ENCODE measurements at places on chromosomes 7 and 10.

DNA sequence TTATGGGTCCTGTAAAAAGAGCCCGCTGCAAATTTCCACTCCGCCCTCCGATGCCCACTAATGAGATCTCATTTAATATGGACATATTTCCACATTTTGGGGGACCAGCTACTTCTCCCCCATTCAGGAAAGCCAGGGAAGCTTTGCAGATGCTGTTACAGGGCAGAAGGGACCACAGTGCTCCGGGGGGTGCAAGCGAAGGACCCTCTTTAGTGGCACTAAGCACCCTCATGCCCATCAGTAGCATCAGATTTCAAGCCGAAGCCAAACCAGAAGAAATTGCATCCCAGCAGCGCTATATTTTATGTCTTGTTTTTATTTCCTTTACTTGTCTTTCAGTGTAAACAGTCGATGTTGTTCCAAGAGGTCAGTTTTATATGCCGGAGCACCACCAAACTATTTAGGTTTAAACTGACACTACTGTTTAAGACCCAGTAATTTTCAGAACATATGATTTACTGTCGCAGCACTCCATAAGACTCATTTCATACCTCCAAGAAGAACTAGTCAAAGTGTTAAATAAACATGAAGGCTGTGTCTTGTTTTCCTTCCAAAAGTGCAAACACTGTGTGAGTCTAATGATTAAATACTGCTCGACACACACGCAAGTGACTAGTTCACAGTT is 122.2 kb upstream of the MGMT start:
- DNase-seq, result no peak

- DNase-seq, result no peak
Observed at GRCh38 chr10:11403116-11403515, 208.3 kb downstream of the USP6NL start.

- DNase-seq, result no peak
Observed at GRCh38 chr7:99219985-99220384, 12.1 kb upstream of the KPNA7 start.

DNA sequence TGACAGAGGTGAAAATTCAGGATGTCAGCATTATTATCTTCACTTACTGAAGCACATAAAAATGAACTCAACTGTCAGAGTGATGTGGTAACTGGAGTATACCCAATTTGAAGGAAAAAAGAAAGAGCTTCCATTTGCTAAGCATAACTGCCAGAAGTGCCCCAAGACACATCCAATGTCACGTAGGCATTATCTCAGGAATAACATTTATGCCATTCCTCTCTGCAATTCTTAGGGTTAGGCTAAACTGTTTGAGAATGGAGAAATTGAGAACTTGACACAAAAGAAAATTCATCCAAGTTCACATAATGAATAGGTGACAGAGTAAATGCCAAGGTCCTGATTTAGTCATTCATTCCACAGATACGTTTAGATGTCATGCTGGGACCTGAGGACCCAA is 148.6 kb downstream of the GRM3 start:
- no peak for DNase-seq

GRCh38 chr7:2771274-2771731 is 72.8 kb downstream of the GNA12 start:
- DNase-seq, result no peak

DNA sequence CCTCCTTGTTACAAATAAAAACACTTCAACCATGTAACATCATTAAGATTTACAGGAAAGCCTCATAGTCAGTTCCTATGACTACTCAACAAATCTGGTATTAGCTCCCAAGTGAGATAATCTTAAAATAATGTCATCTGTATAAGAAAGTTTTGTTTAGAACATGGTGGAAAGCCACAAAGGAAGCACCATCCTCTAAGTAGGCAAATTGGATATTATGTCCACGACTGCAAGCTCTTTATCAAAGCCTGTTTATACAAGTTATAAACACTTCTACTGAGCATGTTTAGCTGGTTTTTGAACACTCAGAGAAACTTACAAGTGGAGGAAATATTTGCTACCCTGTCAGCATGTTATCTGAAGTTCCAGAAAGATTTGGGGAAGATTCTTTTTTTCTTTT is 349.8 kb downstream of the ARL4A start:
- no peak for DNase-seq

GRCh38 chr7:636396-636795 is 90.1 kb upstream of the DNAAF5 start:
- no peak for DNase-seq

DNA sequence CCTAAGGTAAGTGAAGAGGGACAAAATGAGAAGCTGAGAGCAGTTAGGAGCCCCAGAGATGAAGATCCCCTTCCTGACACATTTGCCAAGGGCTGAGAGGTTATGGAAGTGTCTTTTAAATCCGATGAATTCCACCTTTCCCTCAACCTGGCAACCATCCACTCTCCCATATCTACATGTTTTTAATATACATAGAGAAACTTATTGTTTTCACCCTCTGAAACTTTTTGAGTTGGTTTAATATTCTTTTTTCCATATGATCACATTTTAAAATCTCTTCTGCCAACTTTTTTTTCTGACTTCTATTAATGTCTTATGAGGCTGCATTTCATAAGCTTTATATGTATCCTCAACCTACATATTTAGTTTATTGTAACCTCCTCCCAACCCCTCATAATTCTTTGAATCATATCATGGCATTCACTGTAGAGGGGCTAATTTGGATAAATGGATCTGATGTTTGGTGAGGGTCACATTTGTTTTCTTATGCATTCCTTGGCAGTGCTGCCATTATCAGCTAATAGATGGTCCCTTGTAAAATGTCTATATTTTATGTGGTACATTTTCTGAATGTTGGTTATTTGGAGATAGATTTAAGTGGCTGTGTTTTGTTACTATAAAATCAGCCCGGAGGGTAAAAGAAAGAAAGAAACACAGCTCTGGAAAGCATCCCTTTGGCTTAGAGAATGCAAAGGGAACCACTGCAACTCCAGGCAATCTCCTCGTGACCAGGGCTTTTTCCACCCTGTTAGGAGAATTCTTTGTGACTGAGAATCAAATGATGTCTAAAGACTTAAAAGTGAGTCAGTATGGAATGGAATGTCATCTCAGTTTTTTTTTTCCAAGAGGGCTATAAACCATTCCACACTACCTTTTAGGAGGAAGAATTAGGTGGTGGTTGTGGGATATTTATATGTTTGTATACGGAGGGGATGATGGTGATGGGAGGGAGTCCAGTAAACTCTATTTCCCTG is 334.4 kb downstream of the SUGCT start:
- DNase-seq, result peak; percentile 48

DNA sequence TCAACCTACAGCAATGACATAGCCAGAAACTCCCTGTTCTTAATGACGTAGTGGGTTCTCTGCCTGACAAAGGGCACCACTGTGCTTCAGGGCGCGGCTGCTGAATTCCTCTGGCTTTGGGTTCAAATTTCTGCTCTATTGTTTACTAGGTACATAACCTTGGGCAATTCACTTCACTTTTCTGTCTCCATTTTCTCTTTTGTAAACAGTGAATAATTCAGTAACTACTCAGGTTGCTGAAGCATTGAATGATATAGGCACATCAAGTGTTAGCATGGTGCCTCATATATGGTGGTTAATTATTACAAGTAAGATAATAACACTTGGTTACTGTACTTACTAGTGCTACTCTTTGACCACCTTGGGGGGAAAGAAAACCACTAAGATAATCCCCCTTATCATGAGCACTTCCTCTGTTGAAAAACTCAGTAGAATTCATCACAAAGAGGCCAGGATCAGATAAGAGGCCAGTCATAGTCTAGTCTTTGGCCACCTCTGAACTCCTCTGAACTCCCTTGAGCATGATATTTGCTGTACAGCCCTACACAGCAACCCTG is 92.0 kb upstream of the AHR start:
- no peak for DNase-seq

DNA sequence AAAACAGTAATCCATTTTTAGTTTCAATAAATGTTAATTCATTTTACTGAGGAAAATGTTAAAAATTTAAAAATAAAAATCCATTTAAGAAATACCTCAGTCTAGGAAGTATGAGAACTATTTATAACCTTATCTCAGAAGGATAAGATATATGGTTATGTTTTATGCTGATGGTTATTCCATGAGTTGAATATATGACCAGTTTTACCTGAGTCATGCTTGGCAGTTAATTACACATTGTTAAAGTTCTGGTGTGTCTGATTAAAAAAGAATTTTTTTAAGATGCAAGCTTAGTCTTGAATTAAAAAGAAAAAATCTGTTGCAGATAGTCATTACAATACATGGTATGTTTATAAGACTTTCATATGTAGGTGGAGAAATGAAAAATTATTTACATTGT is 191.7 kb downstream of the ARL4A start:
- no peak for DNase-seq

- DNase-seq, result no peak
Observed at GRCh38 chr7:151461096-151461941, 21.4 kb upstream of the CRYGN start.

GRCh38 chr7:92720604-92721350 is 115.6 kb downstream of the CDK6 start:
- no peak for DNase-seq

- DNase-seq, result no peak
Observed at GRCh38 chr10:64086083-64086767, 565.0 kb downstream of the REEP3 start.

GRCh38 chr10:65611592-65611991 is 1314.2 kb upstream of the LRRTM3 start:
- no peak for DNase-seq

- DNase-seq, result peak; percentile 46
Observed at GRCh38 chr7:7157887-7158271, 24.5 kb upstream of the C1GALT1 start.

DNA sequence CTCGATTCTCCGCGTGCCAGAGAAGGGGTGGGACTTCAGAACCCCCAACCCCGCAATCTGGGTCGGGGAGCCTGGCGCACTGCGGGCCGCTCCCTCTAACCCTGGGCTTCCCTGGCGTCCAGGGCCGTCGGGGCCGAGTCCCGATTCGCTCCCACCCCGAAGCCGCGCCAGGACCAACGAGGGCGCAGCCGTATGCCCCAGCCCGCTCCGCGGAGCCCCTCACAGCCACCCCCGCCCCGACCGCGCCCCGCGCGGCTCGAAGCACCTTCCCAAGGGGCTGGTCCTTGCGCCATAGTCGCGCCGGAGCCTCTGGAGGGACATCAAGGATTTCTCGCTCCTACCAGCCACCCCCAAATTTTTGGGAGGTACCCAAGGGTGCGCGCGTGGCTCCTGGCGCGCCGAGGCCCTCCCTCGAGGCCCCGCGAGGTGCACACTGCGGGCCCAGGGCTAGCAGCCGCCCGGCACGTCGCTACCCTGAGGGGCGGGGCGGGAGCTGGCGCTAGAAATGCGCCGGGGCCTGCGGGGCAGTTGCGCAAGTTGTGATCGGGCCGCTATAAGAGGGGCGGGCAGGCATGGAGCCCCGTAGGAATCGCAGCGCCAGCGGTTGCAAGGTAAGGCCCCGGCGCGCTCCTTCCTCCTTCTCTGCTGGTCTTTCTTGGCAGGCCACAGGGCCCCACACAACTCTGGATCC is at the start of gene LEP:
Gene LEP (plus strand): TSS at position 583 of the 691 bp plus-strand sequence. CDS start 10,741 bp downstream, outside the sequence.
- DNase-seq, result no peak

DNA sequence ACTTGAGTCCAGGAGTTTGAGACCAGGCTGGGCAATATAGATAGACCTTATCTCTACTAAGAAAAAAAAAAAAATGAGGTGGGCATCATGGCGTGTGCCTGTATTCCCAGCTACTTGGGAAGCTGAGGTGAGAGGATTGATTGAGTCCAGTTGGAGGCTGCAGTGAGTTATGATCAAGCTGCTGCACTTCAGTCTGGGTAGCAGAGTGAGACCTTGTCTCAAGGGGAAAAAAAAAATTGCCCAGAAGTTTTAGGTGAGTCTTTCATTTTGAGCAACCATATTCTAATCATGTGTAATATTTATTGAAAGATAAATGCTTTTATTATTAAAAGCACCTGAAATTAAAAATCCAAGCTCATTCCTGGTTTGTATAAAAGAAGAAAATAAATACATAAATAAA is 13.1 kb downstream of the INPP5F start:
- no peak for DNase-seq

GRCh38 chr7:101085162-101085964 is at the start of gene TRIM56:
Gene TRIM56, plus strand, starts transcription at chr7:101085481. Its CDS starts 1,832 bp downstream, at chr7:101087313.
- DNase-seq, result no peak

DNA sequence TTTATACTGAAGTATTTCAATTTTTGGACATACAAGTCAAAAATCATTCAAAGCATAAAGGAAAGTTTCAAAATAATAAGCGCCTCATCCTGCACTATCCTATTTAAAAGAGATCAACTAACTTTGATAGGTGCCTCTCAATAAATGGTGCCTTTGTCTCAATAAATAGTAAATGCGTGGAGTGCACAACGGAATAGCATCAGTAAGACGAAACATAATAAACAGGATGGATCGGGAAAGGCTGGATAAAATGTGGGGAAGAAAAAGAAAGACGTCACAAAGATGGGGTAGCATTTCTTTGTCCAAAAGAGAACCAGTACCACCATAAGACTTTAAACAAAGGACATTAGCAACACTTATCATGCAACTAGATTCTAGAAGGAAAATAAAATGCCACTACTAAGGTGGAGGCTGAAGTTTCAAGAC is 571 bp upstream of the PRKAR2B start:
- DNase-seq, result no peak

GRCh38 chr10:5412277-5412941 is at the start of gene NET1:
Gene NET1, plus strand, starts transcription at chr10:5412557. Its CDS starts 136 bp downstream, at chr10:5412693.
- DNase-seq, result peak; percentile 38

DNA sequence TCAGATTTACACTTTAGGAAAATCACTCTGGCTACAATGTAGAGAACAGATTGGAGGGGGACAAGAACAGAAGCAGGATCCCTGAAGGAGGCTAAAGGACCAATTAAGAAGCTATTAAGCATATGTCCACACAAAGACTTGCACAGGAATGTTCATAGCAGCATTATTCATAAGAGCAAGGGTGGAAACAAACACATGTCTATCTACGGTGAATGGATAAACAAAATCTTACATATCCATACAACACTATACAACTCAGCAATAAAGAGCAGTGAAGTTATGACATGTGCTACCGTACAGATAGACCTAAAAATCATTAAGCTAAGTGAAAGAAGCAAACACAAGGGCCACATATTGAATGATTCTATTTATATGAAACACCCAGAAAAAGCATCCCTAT is 10.4 kb downstream of the CHCHD3 start:
- no peak for DNase-seq

DNA sequence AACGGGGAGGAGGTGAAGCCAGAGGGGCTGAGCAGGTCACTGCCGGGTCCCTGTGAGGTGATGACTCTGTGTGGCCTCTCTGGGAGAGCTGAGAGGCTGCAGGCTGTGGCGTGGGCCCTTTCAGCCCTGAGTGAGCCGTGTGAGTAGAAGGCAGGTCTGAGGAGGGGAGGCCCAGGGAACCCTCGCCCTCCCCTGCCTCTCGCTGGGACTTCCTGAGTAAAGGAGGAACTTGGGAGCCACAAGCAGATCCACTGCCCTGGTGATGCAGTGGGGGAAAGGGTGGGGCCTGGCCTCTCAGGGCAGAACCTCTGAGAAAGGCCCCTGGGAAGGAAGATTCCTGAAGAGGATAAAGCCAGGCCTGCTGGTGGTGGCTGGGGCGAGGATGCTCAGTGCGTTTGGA is 22.8 kb downstream of the EEPD1 start:
- no peak for DNase-seq

GRCh38 chr7:27822245-27822644 is 82.3 kb downstream of the TAX1BP1 start:
- no peak for DNase-seq

All from HS-27A (cell line).